Inflammatory macrophage (primary cell): ENCODE measurements at places on chromosomes 2 and 18.

- peak; percentile 78 for DNase-seq
Measured at GRCh38 chr2:230908595-230909191, 16.3 kb downstream of the GPR55 start.

- DNase-seq, result no peak
Measured at GRCh38 chr2:43368483-43369385, 142.3 kb upstream of the ZFP36L2 start.

GRCh38 chr2:220891405-220891804, 680.7 kb downstream of the EPHA4 start:
- no peak for DNase-seq

DNA sequence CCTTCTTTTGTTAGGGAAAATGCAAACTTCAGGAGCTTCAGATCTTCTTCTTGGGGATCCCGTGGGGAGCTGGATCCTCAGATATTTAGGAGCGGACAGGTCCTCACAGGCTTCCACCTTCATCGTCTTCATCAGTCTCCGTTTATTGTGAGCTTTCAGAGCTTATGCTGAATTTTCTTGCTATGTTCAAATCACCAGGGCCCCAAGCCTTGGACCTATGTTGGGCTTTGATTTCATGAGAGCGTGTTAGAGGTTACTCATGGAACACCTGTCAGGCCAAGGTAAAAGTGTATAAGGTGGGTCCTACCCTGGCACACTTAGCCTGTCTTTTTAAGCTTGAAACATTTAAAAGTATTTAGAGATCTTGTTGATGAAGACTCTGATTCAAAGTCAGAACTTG, 212.9 kb downstream of the FAM210A start:
- DNase-seq, result no peak

- no peak for DNase-seq
Measured at GRCh38 chr2:239321596-239322415, 79.0 kb downstream of the HDAC4 start.

DNA sequence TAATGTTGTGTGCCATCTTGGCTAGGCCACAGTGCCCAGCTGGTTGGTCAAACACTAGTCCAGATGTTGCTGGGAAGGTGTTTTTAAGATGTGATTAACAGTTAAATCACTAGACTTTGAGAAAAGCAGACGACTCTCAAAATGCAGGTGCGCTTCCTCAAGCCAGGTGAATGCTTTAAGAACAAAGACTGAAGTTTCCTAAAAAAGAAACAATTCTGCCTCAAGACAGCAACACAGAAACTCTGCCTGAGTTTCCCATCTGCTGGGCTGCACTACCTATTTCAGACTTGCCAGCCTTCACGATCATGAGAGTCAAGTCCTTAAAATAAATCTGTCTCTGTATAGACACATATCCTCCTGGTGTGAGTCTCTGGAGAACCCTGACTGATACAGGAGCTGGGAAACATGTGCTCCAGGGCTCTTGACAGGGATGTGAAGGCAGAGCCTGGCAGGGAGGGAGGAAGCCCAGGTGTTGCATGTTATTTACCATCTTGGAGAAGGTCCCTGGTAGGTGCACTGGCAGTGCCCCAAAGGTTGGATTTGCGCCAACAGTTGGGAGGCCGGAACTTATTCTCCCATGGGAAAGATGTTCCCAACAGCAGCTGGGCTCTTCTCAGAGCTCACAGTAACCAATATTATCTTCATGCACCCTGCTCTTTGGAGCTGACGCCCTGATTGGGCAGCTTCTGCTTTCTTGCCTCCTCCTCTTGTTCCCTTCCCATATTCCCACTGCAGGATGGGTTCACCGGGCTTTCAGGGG, 43.9 kb downstream of the ST6GAL2 start:
- DNase-seq, result no peak

GRCh38 chr18:51236225-51236624, 38.7 kb upstream of the MEX3C start:
- DNase-seq, result no peak

GRCh38 chr2:72718876-72719275, 107.0 kb downstream of the EXOC6B start:
- no peak for DNase-seq

DNA sequence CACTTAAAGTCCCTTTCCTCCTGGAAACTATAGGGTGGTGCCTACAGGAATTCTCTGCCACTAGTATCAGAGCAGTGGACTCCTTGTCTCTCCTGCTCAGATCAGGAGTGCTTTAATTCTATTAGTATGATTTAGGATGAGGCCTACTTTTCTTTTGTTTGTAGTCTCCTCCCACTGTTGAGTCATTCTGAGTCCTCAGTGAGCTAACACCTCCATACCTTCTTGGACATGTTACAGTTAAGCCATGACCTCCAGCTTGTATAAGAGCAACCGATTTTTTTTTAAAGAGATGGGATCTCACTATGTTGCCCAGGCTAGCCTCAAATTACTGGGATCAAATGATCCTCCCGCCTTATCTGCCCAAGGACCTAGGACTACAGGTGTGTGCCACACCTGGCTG, 48.7 kb upstream of the OTOF start:
- no peak for DNase-seq

- no peak for DNase-seq
Measured at GRCh38 chr2:160555420-160556071, 61.9 kb upstream of the RBMS1 start.

DNA sequence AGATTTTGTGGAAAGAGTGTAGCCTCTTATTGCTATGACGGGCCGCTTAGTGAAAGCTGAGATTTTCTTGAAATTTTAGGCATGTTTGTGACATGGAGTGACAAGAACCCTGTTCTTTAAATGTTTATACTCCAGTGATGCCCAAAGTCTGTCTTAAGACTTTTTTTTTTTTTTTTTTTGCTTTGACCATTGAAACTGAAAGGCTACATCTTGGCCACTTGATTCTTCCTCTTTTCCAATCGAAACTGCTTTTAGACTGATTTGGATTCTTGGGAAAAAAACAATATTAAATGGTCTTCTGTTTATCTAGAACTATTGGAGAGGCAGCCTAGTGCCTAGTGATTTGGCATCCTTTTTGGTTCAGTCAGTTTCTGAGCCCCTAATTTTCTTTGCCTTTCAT, 2.4 kb upstream of the SLC8A1 start:
- DNase-seq, result peak; percentile 51

DNA sequence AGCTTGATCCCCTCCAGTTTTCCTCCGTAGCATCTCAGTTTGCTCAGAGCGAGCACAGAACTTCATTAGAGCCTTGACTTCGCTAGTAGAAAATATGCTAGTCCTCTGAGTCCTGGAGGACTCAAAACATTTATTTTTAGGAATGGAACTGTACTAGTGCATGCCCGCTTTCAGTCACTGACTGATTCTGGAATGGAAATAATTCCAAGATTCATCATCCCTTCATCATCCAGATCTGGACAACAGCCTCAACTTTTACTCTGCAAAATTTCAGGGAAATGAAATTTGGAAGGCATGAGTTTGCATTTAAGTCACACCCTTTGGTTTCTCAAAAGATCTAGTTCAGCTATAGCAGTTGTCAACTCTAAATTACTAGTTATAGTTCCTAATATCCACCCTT, 304.6 kb downstream of the XIRP2 start:
- no peak for DNase-seq

DNA sequence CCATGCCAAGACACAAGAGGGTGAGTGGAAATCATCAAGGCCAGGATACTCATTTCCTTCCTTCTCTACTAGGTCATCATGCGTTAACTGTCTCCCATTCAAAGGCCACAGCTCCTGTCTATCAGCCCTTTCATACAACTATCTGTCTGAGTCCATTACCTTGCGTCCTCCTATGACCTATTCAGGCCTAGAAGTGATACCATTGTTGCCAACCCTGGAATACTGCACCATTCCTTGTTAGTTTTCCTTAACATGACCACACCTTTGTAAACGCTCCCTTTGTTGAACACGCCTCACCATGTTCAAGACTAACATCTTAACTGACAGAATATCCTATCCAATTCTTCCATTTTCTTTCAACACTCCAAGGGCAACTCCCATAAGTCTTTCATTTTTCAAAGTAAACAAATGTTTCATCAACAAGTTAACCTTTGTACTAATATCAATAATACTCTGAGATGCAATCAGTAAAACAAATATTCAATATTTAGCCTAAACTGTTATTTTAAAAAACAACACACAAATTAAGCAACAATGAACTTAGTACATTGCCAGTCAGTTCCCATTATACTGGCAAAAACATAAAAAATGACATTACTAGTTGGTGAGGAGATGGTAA, 19.8 kb upstream of the LGALSL start:
- DNase-seq, result no peak

- no peak for DNase-seq
Measured at GRCh38 chr18:57134618-57135135, 12.2 kb upstream of the BOD1L2 start.

- no peak for DNase-seq
Measured at GRCh38 chr2:44833171-44834069, 108.1 kb upstream of the SIX3 start.

DNA sequence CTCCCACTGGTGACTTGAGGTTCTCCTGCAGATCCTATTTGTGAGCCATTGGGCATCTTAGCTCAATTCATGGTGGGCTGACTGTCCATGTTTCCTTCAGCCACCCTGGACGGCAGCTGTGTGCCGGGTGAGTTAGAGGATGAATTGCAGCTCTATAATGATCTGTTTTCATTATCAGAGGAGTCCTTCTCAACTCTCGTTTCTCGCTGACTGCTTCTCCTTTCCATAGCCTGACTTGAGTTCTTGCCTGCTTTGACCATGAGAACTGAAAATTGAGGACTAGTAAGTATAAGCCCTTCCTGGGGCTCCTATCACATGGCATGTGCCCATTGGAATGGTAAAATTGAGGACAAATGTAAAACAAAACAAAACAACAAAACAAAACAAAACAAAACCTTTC, 121.8 kb downstream of the CDC42EP3 start:
- no peak for DNase-seq

- no peak for DNase-seq
Measured at GRCh38 chr18:55083461-55083860, 124.2 kb upstream of the CCDC68 start.

GRCh38 chr18:39773646-39774045, 2181.4 kb upstream of the PIK3C3 start:
- DNase-seq, result no peak

DNA sequence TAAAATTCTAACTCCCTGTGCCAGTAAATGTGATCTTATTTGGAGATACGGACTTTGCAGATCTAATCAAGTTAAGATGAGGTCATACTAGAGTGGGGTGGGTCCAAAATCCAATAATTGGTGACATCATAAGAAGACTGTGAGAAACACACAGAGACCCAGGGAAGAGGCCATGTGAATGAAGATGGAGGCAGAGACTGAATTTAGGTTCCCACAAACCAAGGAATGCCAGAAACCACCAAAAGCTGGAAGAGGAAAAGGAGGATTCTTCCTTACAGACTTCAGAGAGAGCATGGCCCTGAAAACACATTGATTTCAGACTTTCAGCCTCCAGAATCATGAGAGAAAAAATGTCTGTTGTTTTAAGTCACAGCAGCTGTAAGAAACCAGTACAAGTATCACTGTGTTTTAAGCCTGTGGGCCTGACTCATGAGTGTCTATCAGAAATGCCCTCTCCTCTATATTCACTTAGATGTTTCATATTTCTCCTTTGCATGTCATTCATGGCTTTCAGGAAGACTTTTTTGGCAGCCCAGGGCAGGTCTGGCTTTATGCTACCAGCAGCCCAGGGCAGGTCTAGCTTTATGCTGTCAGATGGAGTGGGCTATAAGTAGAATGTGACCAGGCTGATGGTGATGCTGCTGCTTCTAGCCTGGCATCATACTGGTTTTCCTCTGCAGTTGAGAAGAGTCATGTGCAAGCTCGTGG, 100.0 kb downstream of the SPOPL start:
- no peak for DNase-seq

- peak; percentile 10 for DNase-seq
Measured at GRCh38 chr2:158094487-158095092, 7.1 kb upstream of the UPP2 start.

DNA sequence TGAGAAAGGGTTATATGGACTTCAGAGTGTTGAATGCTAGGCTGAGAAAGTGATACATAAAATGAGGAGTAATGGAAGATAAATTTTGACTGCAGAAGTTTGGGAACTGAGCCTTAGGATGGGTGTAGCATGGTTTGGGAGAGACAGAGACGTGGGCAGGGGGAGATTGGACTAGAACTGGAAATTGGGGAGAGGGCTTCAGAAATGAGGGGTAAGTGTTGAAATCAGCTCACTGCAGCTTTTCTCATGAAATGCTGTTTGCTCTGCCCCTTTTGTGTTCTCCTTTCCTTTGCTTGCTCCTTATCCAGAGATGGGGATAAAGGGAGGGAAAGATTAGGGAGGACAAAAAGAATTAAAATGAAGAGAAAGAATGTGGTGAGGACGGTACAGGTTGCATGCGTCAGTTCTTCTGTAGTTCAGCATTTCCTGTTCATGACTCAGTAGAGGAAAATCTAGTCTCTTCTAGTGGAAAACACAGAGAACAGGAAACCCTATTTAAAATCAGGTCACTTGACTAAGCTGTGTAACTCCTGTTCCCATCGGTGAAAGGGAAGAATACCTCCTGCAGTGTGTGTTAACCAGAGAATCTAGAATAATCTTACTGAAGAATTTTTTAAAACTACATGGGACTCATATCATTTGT, 105.6 kb downstream of the CRIM1 start:
- no peak for DNase-seq

GRCh38 chr18:60110836-60111235, 211.0 kb downstream of the PMAIP1 start:
- no peak for DNase-seq

GRCh38 chr2:118168615-118169014, 80.3 kb downstream of the INSIG2 start:
- no peak for DNase-seq

DNA sequence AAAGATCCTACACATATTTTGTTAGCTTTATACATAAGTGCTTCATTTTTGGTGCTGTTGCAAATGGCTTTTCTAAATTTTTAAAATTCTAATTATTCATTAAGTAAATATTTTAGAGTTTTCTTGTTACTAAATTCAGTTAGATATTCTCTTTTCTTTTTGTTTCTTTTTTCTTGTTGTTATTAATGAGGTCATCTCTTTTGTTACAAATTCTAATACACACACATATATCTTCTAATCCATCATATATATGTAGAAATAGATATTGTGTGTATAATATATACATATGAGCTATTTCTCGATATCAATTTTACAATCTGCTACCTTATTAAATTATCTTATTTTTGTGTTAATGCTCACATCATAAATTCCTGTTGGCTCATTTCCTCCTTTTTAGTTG, 255.9 kb downstream of the GALR1 start:
- no peak for DNase-seq

DNA sequence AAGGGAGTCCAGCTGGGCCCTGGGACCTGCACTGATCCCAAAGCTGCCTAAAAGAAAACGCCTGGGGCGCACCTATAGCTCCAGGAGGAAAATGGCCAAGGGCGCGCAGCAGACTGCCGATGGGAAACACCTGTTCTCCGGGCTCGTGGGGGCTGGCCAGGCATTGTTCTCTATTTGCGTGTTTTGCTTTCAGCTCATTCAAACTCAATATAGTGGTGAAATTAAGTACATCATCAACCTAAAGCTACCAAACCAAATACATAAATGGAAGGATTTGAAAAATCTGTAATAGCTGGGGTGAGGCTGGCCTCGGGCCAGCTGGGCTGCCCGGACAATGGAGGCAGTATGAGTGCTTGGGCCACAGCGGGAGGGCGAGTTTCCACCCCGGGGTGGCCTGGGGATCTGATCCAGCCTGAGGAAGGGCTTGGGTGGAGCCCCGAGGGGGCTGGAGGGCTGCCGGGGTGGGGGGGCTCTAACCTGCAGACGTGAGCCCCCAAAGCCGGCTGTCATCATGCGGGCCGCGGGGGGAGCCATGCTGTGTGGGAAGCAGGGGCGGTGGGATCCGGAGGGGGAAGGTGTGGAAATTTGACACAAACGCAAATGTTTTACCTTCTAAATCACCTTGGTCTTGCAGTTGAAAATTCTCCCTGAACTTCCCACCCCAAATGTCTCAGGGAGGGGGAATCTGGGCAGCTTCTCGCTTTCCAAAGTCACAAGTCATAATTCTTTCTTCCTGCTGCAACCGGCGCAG, 77.6 kb downstream of the ASB1 start:
- no peak for DNase-seq
